Brain (organoid and tissue), 16 donors: ENCODE measurements at places on chromosomes 7 and 10. TPM values are rescaled to one million over a fixed set of nuclear protein-coding genes. Genes with fewer than 3 reads are reported as not detected.
A peak's percentile ranks its signal among the peaks of the same experiment; 100 is the strongest.

Gene SFTPD
- 1.2 TPM for polyA plus RNA-seq

Gene ZNF488
- 22.1 TPM for polyA plus RNA-seq

Gene COL26A1
- 3.7 TPM for polyA plus RNA-seq

GRCh38 chr7:2037808-2038522 lies 194.8 kb downstream of the MAD1L1 start:
- peak; percentile 69 for DNase-seq

GRCh38 chr7:20795881-20796280 lies 9.2 kb upstream of the SP8 start:
- no peak for DNase-seq

- DNase-seq = no peak
Observed at GRCh38 chr7:138502023-138502767, 42.1 kb downstream of the TRIM24 start.

GRCh38 chr7:107993891-107994291 lies 9.1 kb downstream of the LAMB1 start:
- no peak for DNase-seq

DNA sequence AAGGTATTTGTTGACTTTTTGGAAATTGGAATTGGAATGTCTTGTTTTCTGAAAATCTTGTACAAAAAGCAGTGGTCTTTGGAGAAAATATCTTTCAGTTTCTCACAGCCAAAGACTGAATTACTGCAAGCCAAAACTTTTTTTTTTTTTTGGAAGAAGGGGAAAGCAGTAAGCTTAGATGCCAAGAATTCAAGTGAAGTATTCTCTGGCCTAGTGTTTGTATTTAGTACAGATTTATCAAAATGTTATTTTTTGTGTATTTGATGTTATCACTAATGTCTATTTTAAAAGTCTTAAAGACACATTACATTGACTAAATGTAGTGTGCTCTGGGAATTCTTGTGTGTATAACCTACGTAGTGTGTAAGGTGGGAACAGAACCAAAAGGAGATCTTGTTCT lies 6.2 kb downstream of the TET1 start:
- peak; percentile 53 for DNase-seq

GRCh38 chr7:129212596-129212995 lies 12.2 kb upstream of the AHCYL2 start:
- DNase-seq = no peak

- DNase-seq = no peak
Observed at GRCh38 chr7:152333134-152333533, 102.7 kb downstream of the KMT2C start.
